ENCODE measurements at places on chromosomes 12 and 14. TPM values are rescaled to one million over a fixed set of nuclear protein-coding genes. Genes with fewer than 3 reads are reported as not detected.
A peak's percentile ranks its signal among the peaks of the same experiment; 100 is the strongest.

Gene KRT78
- total RNA-seq = not detected

Gene FAM90A1
- 0.42 TPM for total RNA-seq

- DNase-seq = no peak
- no peaks in the 10 kb centered on the region for H3K4me1 ChIP-seq
- H3K27me3 ChIP-seq = no peaks in the 10 kb centered on the region
- no peak overlapping the region for H3K27ac ChIP-seq
- no peaks in the 10 kb centered on the region for H3K36me3 ChIP-seq
- no peak overlapping the region for H3K4me3 ChIP-seq
Measured at GRCh38 chr12:93624595-93625294, 52.3 kb downstream of the SOCS2 start.

GRCh38 chr14:50773632-50774541, 57.1 kb downstream of the NIN start:
- DNase-seq = peak; percentile 41
- H3K4me3 ChIP-seq = no peak overlapping the region
- H3K27me3 ChIP-seq = no peaks in the 10 kb centered on the region
- H3K27ac ChIP-seq = no peak overlapping the region
- no peaks in the 10 kb centered on the region for H3K36me3 ChIP-seq

GRCh38 chr14:91835920-91836843, 31.2 kb downstream of the TC2N start:
- DNase-seq = peak; percentile 89
- H3K36me3 ChIP-seq = no peaks in the 10 kb centered on the region
- H3K27ac ChIP-seq = peak overlapping the region; percentile 87
- H3K4me3 ChIP-seq = peak overlapping the region; percentile 73

DNA sequence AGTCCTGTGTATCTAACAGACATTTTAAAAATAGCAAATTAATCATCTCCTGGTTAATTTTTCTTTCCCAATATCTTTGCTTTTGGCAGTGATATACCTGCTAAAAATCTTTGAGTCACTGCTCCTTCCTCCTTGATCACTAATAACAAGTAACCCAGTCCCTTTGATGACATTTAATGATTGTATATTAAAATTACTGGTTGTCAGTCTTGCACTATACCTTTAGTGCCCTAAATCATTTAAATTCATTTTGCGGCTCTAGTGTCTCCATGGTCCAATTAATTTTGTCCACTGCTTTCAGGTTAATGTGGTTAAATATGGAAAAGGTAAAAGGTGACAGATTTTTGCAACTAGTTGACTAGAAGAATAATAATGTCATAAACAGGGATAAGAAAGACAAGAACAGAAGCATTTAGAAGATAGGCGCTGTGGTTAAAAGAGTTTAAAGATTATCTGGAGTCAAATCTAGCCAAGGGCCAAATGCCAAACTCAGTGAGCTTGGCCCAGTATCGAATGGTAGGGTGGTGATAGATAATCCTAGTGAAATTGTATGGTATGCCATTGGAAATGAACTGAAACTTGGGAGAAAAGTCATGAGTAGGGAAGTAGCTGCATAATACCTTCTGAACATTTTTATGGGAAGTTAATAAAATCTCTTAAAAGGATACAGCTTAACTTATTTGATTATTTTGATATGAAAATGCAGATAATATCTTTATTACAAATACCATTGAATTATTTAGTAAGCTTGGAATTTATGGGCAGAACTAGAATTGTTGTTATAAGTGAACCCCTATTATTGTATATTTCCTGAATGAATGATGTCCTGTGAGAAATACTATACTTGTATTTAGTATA, 115.0 kb downstream of the PCNX1 start:
- DNase-seq = no peak
- H3K27ac ChIP-seq = no peak overlapping the region
- no peak overlapping the region for H3K4me3 ChIP-seq
- no peaks in the 10 kb centered on the region for H3K27me3 ChIP-seq
- H3K4me1 ChIP-seq = no peaks in the 10 kb centered on the region

- DNase-seq = no peak
- no peaks in the 10 kb centered on the region for H3K36me3 ChIP-seq
- H3K27ac ChIP-seq = peak overlapping the region; percentile 84
- no peak overlapping the region for H3K4me3 ChIP-seq
- H3K27me3 ChIP-seq = no peaks in the 10 kb centered on the region
- H3K4me1 ChIP-seq = no peaks in the 10 kb centered on the region
Measured at GRCh38 chr12:50778663-50779590, 15.0 kb downstream of the ATF1 start.

GRCh38 chr12:42534184-42534838, 55.2 kb downstream of the PRICKLE1 start:
- no peak overlapping the region for H3K27ac ChIP-seq
- no peaks in the 10 kb centered on the region for H3K36me3 ChIP-seq

DNA sequence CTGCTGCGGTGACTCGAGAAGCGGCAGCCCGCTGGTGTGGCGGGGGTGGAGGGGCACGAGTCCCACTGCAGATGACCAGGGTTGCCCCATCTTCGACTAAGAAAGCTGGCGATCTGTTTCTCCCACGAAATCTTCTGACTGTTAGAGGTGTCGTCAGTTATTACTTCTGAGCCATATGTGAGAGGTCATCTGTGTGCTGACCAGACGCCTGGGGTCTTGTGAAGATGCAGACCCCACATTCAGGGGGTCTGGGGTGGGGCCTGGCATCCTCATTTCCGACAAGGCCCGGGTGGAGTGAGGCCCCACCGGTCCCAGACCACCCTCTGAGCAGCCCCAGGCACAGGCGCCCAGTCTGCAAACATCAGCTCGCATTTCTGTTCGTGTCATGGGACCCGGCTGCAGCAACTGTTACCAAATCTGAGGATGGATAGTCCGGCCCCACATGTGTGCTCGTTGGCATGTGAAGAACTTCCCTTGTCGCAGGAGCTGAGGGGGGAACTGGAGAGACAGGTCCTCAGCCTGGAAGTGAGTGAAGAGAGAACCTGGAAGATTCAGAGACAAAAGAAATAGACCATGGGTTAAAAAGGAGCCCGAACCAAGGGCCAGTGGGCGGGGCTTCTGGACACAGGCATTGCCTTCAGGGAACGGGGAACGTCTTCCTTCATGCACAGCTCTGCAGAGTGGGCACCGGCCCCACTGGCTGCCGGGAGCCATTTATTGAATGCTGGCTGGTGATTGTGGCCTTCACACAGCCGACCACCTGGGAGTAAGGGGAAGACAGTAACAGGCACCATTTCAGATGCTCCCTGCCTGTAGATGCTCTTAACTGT, 135.2 kb downstream of the ADGRD1 start:
- DNase-seq = no peak
- no peaks in the 10 kb centered on the region for H3K36me3 ChIP-seq
- no peaks in the 10 kb centered on the region for H3K4me1 ChIP-seq
- no peak overlapping the region for H3K27ac ChIP-seq

All from colonic mucosa (tissue), 4 donors.